Stimulated activated CD8-positive, alpha-beta memory T cell treated with anti-CD3 and anti-CD28 coated beads, Interleukin-2, amount 100 ng/mL, for 1 hour (primary cell): ENCODE measurements at places on chromosomes 3 and 15.

DNA sequence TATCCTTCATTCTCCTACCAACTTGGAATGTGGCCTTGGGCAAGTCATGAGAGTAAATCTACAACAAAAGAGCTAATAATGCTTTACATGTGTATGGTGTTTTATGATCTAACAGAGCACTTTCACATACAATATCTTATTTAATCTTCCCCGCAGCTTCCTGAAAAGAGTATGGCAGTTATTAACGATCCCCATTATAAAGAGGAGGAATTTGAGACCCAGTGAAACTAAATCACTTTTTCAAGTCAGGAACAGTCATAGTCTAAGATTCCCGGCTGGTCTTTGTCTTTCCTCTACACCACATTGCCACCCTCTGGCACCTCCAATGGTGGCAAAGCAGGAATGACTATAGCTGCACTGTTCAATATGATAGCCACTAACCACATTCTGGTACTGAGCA lies 69.7 kb upstream of the CMSS1 start:
- no peak for DNase-seq

- DNase-seq, result no peak
Observed at GRCh38 chr15:47507221-47507985, 209.9 kb upstream of the SEMA6D start.

DNA sequence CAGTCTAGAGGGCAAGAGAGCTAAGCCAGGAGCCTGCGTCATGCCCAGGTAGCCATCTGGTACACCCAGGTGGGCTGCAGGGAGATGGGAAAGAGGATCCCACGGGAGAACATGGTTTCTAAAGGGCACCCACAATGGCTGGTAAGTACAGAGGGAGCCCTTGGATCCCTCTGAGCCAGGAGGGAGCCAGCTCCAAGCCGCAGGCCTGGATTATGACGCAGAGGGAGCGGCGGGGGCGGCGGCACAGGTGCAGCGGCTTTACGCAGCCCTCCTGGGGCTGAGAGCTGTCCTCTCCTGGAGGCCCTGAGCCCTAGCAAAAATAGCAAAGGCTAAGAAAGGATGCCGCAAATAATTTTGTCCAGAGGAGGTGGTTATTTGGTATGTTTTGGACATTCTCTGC lies 2.8 kb downstream of the CAV3 start:
- DNase-seq, result no peak

GRCh38 chr3:101513419-101513986 lies 491 bp upstream of the SENP7 start:
- no peak for DNase-seq

- no peak for DNase-seq
Observed at GRCh38 chr15:64249406-64249805, 86.6 kb upstream of the PPIB start.

GRCh38 chr3:188342991-188343732 lies 189.2 kb downstream of the LPP start:
- no peak for DNase-seq

DNA sequence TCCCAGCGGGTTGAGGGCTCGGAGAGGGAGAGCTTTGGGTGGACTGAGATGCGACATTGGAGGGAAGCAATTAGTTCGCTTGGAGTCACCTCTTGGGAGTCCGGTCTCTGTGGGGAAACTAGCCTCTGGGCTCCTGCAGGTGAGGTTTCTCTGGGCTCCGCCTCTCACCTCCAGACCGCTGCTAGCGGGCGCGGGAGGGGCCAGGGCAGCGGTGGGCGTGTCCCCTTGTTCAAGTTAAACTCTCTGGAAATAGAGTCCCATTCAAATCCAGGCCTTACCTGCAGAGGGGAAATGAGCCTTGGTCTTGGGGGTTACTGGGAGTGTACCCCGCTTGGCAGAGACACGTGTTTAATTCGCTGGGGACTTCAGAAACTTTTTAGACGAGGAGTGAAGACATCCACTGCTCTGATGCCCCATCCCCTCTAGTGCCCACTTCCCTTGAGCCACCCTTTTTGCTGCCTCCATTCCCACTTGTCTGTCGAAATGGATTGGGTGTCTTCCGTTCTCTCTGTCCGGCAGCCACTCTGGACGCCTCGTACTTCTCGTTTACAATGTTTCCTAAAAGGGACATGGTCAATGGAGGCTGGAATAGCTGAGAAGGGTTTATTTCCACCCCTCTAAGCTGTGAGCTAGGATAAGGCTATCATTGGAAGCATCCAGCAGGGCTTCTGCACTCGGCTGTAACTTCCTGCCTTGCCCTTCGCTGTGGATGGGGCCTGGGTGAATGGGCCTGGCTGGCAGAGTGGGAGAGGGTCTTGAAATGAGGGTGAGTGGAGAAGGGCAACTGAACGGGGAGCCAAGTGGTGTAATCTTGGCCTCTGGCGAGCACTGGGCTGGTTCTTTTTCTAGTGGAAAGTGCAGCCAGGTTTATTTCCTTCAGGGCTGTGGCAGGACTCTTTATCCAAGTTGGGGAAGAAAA lies 1.1 kb downstream of the MITF start:
- DNase-seq, result no peak

GRCh38 chr3:172209333-172210321 lies 170.2 kb downstream of the FNDC3B start:
- DNase-seq, result no peak

- no peak for DNase-seq
Observed at GRCh38 chr3:94156626-94157025, 93.8 kb downstream of the NSUN3 start.

GRCh38 chr3:187005827-187006481 lies 75.6 kb downstream of the ST6GAL1 start:
- DNase-seq, result no peak

GRCh38 chr3:182626484-182627467 lies 166.5 kb upstream of the ATP11B start:
- no peak for DNase-seq

DNA sequence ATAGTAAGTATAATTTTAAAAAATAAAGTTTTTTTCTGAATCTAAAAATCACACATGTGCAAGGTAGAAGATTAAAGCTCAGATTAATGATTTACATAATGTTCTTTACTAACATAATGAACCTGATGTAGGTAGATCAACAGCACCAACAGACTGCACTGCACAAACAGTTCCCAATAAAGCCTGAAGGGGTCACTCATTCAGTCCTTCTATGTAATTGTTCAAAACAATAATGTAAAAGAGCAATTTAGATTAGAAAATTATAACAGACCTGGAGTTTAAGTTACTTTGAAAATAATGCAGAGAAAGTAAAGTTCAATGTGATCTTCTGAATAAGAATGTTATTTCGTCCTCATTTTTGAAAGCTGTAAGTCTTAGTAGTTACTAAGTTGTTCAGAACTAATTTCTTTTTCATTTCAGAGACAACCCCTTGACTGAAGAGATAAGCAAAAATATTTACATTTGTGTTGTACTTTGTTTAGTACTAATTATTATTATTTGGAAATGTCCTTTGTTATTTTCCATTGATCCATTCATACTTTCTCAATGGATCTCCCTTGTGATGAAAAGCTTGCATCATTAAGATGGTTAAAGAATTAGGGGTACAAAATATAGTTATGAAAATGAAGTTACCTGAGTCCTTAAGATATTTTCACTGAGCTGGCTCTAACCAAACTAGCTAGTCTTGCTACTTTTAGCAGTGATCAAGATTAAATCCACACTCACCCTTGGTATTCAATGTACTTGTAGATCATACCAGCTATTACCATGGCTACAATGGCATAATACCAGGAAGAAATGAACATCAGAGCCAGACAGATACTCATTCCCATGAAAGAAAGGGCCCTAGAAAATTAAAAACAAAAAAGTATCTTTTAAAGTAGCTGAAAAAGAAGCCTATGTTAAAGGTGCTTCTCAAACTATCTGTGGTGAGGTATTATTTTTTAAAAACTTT lies 16.8 kb downstream of the EMC4 start:
- DNase-seq, result no peak

GRCh38 chr3:151581035-151581434 lies 120.2 kb upstream of the IGSF10 start:
- no peak for DNase-seq

DNA sequence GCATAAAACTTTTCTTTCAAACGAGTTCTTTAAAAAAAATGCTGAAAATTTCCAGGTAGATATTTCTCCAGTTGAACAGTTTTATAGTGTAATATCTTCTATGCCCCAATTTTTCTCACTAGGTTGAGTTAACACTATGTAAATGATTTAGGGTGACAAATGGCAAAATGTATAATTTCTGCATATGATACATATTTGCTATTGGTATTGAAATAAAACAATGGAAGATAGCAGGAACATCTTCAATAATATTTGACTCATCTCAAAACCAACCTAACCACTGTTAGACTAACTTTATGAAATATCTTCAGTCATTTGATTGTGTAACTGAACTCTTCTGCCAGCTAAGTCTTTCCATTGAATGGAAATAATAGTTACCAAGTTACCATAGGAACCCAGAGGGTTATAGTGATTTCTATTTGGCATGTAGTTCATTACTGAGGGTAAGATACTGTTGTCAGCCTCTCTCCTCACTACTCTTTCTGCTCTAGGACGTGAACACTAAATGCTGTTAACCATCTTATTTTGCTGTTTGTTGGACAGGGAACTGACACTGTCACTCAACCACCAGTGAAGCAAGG lies 824.7 kb upstream of the NECTIN3 start:
- DNase-seq, result no peak

- DNase-seq, result no peak
Observed at GRCh38 chr3:28951772-28952556, 328.9 kb upstream of the RBMS3 start.

DNA sequence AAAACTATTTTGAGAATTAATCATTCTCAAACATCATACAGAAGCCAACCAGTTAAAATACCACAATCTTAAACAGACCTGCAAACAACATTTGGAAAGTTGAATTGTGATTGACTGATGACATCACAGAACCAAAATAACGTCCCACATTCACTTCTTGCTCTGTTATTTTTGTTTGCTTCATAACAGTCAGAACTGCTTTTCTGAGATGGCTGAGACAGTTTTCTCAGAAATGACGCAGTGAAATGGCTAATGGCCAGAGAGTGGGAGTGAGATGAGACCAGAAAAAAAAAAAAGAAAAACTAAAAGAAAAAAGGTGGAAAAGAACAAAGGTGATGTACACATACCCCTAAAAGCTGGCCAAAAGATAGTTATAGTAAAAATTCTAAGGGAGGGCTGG lies 1061.2 kb downstream of the FHIT start:
- no peak for DNase-seq

GRCh38 chr3:100891033-100891432 lies 102.2 kb downstream of the ABI3BP start:
- DNase-seq, result no peak

DNA sequence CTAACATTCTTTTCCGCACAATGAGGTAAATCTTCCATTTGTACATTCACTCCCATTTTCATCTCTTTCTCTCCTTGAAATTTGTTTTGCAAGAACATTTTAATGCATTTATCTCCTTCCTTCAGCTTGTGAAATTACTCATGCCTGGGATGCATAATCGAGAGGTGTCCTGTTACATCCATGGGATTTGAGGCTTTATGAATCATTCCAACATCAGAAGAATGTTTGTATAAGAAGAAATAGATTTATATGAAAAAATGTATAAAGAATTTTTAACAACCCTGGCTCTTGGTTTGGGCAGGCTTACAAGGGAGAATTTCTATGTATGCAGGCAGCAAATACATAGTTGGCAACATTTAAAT lies 93.2 kb upstream of the MBNL1 start:
- DNase-seq, result no peak

DNA sequence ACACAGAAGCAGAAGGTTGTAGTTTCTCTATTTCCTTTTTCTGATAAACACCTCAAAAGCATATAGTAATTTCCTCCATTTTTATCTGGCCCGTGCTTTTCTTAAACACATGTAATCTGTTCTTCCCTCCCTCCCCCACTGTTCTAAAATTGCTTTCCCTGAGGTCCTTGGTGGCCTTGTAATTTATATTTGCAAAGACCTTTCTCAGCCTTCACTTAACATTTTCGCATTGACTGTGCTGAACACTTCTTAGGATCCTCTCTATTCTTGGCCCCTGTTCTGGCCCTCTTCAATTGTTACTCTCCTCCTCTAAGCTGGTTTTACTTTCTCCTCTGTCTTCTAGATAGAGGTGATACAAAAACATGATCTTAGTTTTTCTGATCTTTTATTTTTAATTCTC lies 28.3 kb downstream of the GAP43 start:
- no peak for DNase-seq

DNA sequence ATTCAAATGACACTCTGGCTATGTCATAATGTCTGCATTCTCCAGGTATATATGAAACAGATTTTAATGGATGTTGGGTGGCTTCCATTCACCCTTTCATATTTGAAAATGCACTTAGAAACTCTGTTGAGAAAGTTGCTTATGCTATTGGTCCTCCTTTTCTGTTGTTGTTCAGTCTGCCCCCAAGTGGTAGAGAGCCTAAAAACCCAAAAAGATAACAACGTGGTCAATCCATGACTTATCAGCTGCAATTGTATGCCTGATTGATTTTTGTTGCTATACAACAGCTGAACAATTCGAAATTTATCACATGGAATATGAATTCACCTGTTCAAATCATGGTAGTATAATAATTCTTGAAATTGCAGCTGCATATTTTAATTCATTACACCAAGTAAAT lies 279.8 kb downstream of the ROBO2 start:
- DNase-seq, result no peak

DNA sequence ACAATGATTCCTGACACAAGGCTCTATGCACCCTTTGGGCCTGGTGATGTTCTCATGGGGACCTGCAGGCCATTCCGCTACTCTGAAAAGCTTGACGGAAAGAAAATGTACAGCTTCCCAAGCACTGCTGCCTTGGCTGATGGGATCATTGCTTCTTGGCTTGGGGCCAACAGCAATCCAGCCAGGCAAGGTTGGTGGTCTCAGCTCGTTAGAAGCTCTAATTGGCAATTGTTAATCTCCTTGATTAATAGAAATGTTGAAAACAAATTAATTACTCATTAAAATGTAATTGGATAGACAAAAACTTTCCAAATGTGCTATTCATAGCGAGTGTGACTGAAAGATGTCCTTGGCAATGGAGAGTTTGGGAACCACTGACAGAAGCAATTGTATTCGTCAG lies 16.3 kb upstream of the MYZAP start:
- no peak for DNase-seq

DNA sequence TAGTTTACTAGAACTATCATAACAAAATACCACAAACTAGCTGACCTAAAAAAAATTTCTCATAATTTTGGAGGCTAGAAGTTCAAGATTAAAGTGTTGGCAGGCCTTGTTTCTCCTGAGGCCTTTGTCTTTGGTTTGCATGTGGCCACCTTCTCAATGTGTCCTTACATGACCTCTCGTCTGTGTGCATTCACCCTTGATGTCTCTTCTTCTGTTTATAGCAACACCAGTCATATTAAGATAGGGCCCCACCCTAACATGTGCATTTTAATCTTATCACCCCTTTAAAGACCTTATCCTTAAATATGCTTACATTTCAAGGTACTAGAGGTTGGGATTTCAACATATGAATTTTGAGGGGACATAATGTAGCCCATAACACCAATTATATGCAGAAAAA lies 177.0 kb downstream of the ZBBX start:
- DNase-seq, result no peak
